NCI-H187 treated with DMSO at 0.1 percent for 48 hours (cell line): ENCODE measurements at places on chromosomes 7 and 10.

DNA sequence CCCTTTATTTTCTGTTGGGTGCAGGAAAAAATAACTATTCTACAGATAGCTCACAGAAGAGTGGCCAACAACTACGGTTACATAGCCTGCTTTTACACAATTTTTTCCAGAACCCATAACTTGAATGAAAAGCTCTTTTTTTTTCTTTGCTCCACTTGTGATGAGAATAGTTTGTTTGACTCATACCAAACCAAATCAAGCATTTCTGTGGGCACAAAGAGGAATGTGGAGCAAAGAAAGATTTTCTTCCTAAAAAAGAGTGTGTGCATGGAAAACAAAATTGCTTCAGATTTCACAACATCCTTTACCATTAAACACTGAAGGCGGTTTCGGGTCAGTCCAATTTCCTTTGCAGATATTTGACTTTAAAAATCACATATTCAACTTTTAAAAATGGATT lies 54.8 kb upstream of the RAB11FIP2 start:
- DNase-seq, result no peak

GRCh38 chr7:151468217-151469018 lies 28.5 kb upstream of the CRYGN start:
- no peak for DNase-seq

DNA sequence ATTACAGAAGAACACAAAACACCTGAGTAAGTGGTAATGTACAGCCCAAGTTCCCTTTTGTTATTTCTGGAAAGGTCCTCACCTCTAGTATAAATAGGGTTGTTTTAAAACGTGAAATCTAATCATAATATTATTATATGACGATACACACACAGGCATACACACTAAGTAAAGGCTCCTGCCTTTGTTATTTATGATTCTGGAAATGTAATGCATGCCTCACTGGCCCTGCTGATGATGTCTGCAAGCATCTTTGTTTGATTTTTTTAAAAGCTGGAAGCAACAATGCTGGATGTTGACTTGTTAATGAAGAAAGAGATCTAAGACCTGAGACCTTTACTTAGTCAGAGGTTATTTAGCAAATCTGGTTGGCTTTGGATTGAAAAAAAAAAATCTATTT lies 307.4 kb upstream of the SORCS1 start:
- no peak for DNase-seq

DNA sequence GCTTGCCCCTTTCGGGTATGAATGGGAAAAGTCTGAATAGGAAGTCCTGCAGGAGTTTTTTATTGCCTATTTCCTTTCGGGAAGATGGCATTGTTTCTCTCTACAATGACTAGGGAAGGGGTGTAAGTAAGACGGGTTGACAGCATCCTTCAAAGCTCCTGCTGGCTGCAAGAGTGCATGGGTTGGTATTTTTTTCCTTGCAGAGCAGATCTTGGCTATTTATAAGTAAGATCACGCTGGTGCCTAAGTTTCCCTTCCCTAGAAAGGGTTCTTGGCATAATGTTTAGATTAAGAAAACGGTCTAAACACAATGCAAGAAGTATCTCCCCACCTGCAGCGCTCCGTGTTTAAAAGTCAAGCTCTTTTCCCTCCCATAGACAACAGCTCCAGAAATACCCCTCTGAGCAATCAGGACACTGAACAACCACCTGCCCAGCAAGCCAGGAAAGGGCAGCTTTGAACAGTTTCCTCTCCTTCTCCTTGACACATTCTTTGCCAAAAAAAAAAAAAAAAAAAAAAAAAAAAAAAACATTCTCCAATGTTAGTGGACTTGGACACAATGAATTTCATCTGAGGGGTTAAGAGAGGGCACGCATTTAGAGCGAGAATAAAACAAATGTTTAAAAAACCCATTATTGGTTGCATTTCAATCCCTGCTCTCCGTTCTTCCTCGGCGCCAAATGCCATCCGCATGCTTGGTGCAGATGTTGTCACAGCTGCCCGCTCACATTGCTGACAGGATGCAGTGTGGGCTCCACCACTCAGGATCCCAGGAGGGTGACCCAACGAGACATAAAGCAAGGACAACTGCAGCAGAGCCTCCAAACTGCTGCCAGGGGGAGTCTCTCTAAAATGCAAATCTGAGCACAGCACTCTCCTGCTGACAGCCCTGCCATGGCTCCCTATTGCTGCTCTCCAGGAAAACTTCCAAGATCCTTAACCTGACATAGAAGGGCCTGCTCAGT lies 427.4 kb upstream of the MGMT start:
- no peak for DNase-seq

DNA sequence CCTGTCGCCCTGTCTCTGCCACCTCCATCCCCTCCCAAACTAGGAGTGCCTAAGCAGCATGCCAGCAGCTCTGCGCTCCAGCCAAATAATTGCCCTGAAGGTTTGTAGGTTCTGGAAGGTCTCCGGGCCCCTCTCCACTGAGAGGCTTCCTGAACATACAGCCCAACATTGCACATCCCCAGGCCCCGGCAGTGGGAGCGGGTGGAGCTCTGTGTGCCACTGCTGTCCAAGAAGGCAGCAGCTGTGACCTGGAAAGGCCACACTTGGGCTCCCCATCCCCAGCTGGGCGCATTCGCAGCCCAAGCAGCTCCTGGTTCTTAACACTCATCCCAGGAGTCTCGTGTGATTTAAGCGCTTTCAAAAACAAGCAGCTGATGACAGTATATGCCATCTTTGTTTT lies 95.7 kb downstream of the COL13A1 start:
- DNase-seq, result no peak

DNA sequence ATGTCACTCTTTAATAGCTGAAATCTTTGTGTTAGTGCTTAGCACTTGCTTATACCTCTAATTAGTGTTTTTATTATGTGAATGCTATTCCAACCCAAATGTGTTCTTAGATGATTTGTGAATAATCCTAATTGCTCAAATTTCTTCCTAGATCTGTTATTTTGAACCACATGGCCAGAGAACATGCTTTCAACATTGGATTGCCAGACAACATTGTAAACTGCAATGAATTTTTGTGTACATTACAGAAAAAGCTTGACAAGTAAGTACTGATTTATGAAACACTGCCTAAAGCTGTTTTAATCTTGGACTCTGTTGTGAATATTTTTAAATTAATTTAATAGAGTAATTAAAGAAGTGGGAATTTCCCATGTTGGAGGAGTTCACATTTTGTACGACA lies 121.1 kb downstream of the ZNF277 start:
- no peak for DNase-seq

- no peak for DNase-seq
Measured at GRCh38 chr10:110372656-110373055, 67.9 kb upstream of the SMNDC1 start.

- DNase-seq, result no peak
Measured at GRCh38 chr7:3188946-3189345, 112.1 kb upstream of the SDK1 start.

DNA sequence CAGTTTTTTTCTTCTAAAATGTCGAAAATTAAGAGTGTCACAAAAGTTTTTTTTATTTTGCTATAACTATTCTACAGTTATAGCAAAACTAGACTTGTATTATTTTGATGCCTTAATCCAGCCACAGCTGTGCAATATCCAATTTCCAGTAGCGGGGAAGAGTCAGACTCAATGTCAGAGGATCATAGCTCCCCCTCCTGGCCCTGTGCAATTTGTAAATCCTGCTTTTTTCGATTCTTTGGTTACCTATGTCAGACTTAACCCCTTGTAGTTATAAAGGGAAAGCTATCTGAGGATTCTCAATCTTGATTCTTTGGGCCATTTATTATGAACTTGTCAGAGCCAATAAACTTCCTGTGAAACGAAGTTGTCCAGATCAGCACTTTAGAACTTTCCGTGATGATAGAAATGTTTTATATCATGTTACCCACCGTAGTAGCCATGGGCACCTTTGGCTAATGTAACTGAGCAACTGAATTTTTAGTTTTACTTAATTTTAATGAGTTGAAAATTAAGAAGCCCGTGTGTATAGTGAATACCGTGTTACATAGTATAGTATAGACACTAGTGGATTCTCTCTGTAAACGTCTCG lies 87.7 kb upstream of the PRKCQ start:
- DNase-seq, result no peak

DNA sequence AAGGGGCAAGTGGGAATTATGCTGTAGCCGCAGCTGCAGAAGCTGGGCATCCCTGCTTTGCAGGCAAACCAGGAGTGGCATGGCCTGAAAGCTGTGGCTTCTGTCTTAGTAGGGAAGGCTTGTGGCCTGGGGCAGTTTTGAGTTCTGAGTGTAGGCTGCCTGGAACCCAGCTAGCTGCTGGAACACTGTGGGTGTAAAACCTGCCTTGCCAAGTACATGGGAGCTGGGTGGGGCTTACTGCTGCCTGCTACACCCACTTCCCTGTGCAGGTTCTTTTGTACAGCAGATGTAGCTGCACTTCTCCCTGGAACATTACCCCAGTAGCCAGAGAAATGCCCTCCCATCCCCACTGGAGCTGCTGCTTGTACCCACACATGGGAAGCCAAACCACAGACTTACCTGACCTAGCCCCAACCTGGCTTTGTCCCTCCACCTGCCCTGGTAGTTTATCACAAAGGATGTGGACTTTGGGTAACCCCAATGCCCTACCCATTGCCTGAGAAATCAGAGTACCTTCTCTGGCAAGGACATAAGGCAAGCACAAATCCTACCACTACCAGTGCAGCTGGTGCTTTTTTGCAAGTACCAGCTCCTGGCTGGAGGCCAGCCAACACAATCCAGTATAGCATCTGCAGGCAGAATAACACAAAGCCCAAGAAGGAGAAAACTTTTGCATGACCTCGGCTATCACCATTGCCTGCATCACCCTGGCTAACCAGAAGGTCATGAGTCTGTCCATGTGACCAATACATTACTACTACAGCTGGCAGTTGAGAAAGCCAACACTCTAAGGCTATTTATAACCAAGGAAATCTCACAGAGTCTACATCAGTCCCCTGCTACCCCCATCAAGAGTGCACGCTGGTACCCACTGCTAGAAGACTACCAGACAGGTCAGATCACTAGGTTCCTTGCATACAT lies 26.5 kb upstream of the PPP1R3A start:
- no peak for DNase-seq

DNA sequence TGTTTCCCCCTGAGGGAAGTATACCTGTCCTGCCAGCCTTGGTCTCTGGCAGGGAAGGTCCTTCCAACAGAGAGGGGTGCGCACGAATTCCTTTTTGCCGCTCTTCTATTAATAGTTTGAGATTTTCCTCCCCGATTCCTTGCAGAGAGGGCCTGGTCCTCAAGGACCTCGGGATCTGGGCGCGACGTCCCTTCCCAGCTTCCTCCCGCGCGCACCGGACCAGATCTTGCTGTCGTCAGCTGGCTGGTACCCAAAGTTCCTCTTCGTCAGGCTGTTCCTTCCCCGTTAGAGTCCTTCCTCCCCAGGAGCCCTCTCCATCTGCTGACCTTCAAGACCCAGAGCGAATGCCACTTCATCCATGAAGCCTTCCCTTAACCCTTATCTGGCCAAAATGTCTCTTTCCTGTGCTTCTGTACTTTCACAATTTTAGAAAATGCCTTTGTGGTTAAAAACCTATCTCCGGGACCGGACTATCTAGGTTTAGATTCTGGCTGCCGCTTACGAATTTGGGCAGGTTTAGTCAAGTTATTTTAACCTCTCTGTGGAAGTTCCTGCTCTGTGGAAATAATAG lies 851 bp upstream of the GOT1 start:
- no peak for DNase-seq

DNA sequence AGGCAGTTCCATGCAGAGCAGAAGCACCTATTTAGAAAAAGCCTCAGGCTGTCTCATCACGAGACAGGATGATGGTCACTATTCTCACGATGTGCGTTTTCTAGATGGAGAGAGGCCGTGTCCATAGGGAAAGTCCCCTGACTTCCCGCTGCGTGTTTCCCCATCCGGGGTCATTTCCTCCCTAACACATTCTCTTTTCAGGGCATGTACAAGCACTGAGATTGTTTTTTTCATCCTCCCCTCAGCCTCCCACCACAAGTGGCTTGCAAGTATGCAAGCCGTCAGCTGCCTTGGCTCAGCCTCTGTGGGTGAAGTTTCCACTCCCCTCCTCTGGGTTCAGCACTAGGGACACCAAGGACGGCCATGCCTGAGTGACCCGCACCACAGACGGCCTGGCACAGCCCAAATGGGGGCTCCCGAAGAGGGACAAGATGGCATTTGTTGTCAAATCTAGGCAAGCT lies 2.7 kb upstream of the CALML5 start:
- no peak for DNase-seq

DNA sequence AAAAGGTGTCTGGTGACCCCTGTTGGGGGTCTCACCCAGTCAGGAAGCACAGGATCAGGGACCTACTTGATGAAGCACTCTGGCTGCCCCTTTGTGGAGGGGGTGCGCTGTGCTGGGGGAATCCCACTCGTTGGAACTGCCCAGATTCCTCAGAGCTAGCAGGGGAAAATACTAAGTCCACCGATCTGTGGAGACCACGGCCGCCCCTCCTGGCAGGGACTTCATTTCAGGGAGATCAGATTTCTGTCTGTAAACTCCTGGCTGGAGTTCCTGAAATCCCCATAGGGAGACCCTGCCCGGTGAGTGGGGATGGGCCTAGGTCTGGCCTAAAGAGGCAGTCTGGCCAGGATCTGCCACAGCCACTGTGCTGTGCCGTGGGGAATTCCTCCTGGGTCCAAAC lies 79.3 kb upstream of the ADCY1 start:
- DNase-seq, result no peak
